ENCODE measurements at places on chromosomes 5 and 9.

GRCh38 chr5:172686111-172686510 lies 45.0 kb downstream of the NEURL1B start:
- H3K36me3 ChIP-seq, result no peaks in the 10 kb centered on the region
- H3K4me3 ChIP-seq, result no peak overlapping the region
- no peaks in the 10 kb centered on the region for H3K27me3 ChIP-seq
- no peak for DNase-seq

DNA sequence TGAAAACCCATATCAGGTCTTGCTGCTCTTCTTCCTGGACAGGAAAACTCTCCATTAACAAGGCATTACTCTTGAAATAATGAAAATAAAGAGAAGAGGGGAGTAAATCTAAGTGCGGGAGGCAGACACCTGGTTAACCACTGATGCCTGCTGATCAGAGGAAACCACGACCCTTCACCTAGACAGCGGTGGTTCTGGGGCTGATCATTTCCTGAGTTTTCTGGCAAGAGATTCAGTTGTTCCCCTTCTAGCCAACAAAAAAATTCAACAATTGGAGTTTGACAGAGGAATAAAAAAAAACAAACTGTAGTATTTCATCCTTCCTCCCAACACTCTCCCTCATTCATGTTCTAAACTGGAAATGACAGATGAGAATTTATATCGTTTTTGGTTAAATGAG lies 3.0 kb downstream of the RLN2 start:
- H3K4me1 ChIP-seq, result no peaks in the 10 kb centered on the region
- no peak overlapping the region for H3K27ac ChIP-seq
- no peak overlapping the region for H3K4me3 ChIP-seq

DNA sequence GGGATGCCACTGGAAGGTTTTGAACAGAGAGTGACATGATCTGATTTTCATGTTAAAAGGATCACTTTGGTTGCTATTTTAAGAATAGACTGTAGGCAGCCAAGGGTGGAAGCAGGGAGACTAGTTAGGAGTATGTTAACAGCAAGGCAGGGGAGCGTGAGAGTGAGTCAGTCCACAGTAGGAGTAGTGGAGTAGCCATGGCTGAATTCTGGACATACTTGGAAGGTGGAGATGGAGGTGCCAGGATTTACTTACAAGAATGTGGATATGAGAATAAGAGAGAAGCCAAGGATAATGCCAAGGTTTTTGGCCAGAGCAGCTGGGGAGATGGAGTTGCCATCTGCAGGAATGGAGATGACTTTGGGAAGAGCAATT lies 118.8 kb downstream of the GALNT10 start:
- no peaks in the 10 kb centered on the region for H3K4me1 ChIP-seq
- no peak overlapping the region for H3K4me3 ChIP-seq
- H3K36me3 ChIP-seq, result no peaks in the 10 kb centered on the region
- H3K27me3 ChIP-seq, result no peaks in the 10 kb centered on the region

- no peaks in the 10 kb centered on the region for H3K27me3 ChIP-seq
- H3K27ac ChIP-seq, result no peak overlapping the region
- H3K4me3 ChIP-seq, result no peak overlapping the region
- DNase-seq, result no peak
- H3K36me3 ChIP-seq, result no peaks in the 10 kb centered on the region
- H3K4me1 ChIP-seq, result no peaks in the 10 kb centered on the region
Observed at GRCh38 chr9:78103971-78104433, 72.4 kb upstream of the GNAQ start.

GRCh38 chr5:132421462-132421861 lies 52.0 kb downstream of the SLC22A5 start:
- H3K27ac ChIP-seq, result peak overlapping the region; percentile 16
- no peaks in the 10 kb centered on the region for H3K27me3 ChIP-seq
- H3K4me1 ChIP-seq, result peaks cover 10% of the 10 kb centered on the region
- no peak for DNase-seq
- no peaks in the 10 kb centered on the region for H3K36me3 ChIP-seq

GRCh38 chr5:179438011-179438441 lies 92.8 kb upstream of the ADAMTS2 start:
- peaks cover 5% of the 10 kb centered on the region for H3K27me3 ChIP-seq
- no peak for DNase-seq
- no peak overlapping the region for H3K27ac ChIP-seq
- no peaks in the 10 kb centered on the region for H3K4me1 ChIP-seq
- no peak overlapping the region for H3K4me3 ChIP-seq

- no peak overlapping the region for H3K27ac ChIP-seq
- no peaks in the 10 kb centered on the region for H3K4me1 ChIP-seq
- H3K36me3 ChIP-seq, result no peaks in the 10 kb centered on the region
Observed at GRCh38 chr5:146671561-146672295, 155.7 kb upstream of the GPR151 start.

- no peaks in the 10 kb centered on the region for H3K4me1 ChIP-seq
- H3K27me3 ChIP-seq, result no peaks in the 10 kb centered on the region
- peak; percentile 29 for DNase-seq
- H3K36me3 ChIP-seq, result no peaks in the 10 kb centered on the region
- H3K4me3 ChIP-seq, result peak within 1 kb of the TSS; percentile 83
- peak within 1 kb of the TSS; percentile 88 for H3K27ac ChIP-seq
Observed at GRCh38 chr5:115601701-115602590, at the start of gene TICAM2. Gene TICAM2 (minus strand): TSS chr5:115602479. CDS start chr5:115581256, 21,223 bp downstream.

GRCh38 chr5:39187831-39188731 lies 31.3 kb downstream of the FYB1 start:
- no peak for DNase-seq
- no peak overlapping the region for H3K4me3 ChIP-seq
- no peaks in the 10 kb centered on the region for H3K4me1 ChIP-seq
- no peaks in the 10 kb centered on the region for H3K36me3 ChIP-seq

DNA sequence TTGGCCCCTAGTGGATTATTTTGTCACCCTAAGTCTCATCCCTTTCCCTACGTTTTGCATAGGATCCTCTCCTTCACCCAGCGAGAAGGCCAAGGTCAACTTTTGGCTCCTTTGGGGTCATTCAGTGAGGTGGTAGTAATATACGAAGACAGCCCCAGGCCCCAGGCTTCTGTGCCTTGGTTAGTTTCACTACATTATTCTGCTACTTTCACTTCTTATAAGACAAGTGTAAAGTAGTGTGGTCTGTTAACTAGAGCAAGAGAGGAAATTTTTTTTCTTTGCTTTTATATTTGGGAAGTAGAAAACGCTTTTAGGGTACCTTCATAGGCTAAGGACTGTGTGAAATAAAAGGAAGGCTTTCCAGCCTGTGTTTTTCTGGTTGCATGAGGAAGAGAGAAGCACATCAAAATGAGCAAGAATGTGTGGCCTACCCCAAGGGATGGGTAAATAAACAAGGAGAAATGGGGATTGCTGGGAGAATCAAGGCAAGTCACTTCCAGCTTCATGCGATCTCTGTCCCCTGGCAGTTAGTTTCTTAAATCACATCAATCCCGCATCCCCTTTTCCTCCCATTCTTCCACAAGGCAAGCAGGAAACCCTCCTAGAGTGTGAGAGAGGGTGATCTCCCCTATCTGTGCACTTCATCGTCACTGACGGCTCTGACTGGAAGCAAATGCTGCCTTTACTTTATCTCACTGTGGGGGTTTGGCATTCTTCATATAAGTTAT lies 677.0 kb upstream of the WWC1 start:
- no peaks in the 10 kb centered on the region for H3K27me3 ChIP-seq
- no peaks in the 10 kb centered on the region for H3K4me1 ChIP-seq
- DNase-seq, result no peak
- H3K4me3 ChIP-seq, result no peak overlapping the region
- no peak overlapping the region for H3K27ac ChIP-seq

DNA sequence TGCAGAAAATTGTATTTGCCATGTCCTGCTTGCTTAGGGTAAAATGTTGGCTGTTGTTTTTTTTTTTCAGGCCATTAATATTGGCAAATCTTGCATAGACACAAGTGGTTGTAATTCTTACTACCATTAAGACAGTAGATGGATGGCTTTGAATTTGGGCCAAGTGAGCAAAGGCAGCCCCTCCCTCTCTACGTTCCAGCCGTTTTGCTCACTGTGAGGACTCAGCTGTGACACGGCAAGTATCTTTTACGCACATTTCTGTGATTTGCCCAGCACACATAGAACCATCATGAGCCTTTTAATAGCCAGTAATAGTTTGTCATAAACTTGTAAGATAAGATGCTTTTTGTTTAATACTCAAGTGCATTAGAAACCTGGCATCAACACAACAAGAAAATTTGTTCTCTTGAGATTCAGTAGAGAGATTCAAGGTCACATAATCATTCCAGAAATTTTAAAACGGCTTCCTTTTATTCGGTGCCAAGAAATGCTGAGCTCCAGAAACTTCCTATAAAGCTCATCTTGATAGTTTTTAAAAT lies 205.2 kb upstream of the ADCY2 start:
- no peak for DNase-seq
- H3K27ac ChIP-seq, result no peak overlapping the region
- H3K36me3 ChIP-seq, result no peaks in the 10 kb centered on the region
- H3K4me3 ChIP-seq, result no peak overlapping the region

- H3K27ac ChIP-seq, result no peak overlapping the region
- no peak for DNase-seq
- no peak overlapping the region for H3K4me3 ChIP-seq
- no peaks in the 10 kb centered on the region for H3K36me3 ChIP-seq
Observed at GRCh38 chr9:114864471-114864870, 58.6 kb upstream of the TNFSF15 start.

- H3K27ac ChIP-seq, result no peak overlapping the region
- no peaks in the 10 kb centered on the region for H3K36me3 ChIP-seq
- H3K27me3 ChIP-seq, result no peaks in the 10 kb centered on the region
- no peak for DNase-seq
- no peaks in the 10 kb centered on the region for H3K4me1 ChIP-seq
Observed at GRCh38 chr9:36665921-36666431, 93.3 kb downstream of the MELK start.

GRCh38 chr5:126801992-126802294 lies 25.0 kb downstream of the LMNB1 start:
- no peak overlapping the region for H3K4me3 ChIP-seq
- DNase-seq, result no peak
- no peaks in the 10 kb centered on the region for H3K27me3 ChIP-seq
- no peaks in the 10 kb centered on the region for H3K36me3 ChIP-seq
- no peaks in the 10 kb centered on the region for H3K4me1 ChIP-seq

DNA sequence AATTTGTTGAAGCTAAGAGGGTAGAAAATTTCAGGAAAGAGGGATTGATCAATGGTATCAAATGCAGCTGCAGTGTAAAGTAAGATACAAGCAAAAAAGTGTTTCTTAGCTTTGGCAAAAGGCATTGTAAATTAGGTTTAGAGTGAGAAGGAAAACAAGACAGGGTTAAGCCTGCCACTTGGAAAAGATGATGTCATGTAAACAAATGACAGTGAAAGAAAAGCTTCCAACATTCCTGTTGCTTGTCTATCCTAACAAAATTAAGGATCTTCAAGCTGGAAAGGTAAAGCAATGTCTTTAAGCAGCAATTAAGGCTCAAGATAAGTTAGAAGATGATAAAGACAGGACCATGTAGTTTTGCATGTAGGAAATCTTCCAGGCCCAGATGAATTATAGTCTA lies 139.1 kb upstream of the PPP2R2B start:
- H3K4me1 ChIP-seq, result no peaks in the 10 kb centered on the region
- no peak overlapping the region for H3K27ac ChIP-seq
- DNase-seq, result no peak
- no peak overlapping the region for H3K4me3 ChIP-seq
- no peaks in the 10 kb centered on the region for H3K27me3 ChIP-seq

- no peaks in the 10 kb centered on the region for H3K27me3 ChIP-seq
- peak; percentile 64 for DNase-seq
- no peak overlapping the region for H3K4me3 ChIP-seq
- no peaks in the 10 kb centered on the region for H3K36me3 ChIP-seq
- H3K4me1 ChIP-seq, result no peaks in the 10 kb centered on the region
Observed at GRCh38 chr5:923281-923873, 30.7 kb downstream of the TRIP13 start.

DNA sequence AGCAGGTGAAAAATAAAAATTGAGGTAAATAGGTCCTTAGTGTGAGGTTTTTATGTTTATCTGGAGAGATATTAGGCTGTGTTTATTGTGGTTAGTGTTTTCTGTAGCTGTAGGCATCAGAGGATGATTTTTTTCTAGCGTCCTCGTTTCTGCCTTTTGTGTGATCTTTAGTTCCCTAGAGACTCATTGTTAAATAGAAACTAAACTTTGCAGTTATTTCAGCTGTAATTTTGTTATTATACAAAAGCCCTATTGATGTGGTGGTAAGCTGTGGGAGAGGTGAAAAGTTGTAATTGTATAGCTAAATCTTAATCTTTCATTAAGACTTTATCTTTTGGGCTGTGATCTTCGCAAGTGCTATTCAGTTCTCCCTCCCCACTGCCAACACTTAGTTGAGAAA lies 340.3 kb downstream of the CYLC2 start:
- no peak for DNase-seq
- H3K27ac ChIP-seq, result no peak overlapping the region
- no peak overlapping the region for H3K4me3 ChIP-seq
- H3K27me3 ChIP-seq, result no peaks in the 10 kb centered on the region

GRCh38 chr5:72160329-72160728 lies 53.1 kb downstream of the MAP1B start:
- no peak overlapping the region for H3K27ac ChIP-seq
- no peak for DNase-seq
- no peak overlapping the region for H3K4me3 ChIP-seq
- no peaks in the 10 kb centered on the region for H3K4me1 ChIP-seq

DNA sequence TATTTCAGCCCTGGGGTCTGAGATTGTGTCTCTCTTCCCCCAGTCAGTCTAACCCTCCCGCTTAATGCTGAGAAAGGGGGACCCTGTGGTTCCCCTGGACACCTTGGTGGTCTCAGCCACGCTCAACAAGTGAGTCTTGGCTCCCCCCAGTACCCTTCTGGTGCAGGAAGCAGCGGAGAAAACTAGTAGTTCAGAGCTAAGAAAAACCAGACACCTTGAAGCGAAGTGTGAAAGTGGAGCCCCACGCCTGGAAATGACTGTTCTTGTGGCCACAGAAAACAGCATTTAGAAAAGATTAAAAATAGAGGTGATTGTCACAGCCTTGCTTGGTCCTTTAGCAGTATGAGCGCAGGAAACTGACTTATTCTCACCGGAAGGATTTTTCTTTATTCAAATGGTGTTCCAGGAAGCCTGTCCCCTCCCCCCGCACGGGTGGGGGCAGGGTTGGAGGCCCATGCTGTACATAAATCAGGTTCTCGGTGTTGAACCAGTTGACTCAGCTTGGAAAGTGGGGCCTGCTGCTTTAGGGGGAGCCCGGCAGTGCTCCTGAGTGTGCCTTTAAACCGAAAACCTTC lies 8.1 kb downstream of the ARPC5L start:
- peak overlapping the region; percentile 87 for H3K27ac ChIP-seq
- peak overlapping the region; percentile 98 for H3K4me3 ChIP-seq
- H3K27me3 ChIP-seq, result no peaks in the 10 kb centered on the region

DNA sequence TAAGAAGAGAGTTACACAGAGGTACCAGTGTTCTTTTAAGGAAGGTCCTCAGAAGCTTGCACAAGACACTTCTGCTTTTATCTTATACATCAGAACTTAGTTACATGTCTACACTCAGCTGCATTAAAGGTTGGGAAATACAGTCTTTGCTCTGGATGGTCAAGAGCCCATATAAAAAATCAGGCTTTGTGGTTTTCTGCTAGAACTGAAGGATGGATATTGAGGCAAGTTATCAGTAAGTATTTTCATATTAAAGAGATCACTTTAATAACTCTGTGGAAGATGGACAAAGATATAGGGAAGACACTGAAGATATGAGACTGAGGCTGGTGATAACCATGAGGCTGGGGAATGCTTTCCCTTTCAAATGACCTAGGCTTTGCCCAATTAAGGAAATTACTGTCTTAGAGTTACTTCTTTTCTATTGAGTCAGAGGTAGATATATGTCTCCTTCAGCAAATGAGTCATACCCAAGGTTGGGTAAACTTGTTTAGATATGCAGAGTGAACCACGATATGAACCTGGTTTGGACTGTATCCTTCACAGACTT lies 87.0 kb upstream of the TNC start:
- no peak overlapping the region for H3K4me3 ChIP-seq
- H3K27me3 ChIP-seq, result no peaks in the 10 kb centered on the region
- no peaks in the 10 kb centered on the region for H3K36me3 ChIP-seq
